ENCODE measurements at places on chromosomes 3 and 15.

GRCh38 chr15:41281236-41281635 lies 50.2 kb downstream of the CHP1 start:
- no peak for DNase-seq

DNA sequence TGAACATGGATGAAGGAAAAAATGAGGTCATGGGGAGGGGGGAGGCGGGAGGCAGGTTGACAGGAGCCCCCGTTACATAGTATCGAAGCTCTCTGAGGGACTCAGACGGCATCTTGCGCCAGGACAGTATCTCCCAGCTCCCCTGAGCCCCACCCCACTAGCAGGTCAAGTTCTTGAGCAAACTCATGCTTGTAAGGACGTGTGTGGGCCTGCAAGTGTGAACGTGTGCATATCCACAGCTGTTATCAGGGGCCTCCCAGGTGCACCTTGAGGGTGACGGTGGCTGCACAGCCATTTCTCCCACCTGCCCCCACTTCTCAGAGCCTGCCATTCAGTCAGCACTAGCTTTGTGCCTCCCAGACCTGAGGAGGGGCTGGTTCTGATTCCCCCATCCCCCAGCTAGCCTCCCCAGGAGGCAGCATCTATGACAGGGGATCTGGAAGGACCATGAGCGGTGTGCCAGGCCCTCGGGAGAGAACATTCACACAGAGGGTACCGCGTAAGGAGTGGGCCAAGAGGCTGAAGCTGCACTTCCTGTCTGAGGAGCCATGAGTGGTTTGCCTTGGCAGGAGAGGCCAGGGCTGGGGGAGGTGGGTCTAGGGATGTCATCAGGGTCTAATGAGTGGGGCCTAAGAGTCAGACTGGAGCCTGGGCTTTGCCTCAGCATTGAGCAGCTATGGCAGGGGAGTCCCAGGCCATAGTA lies 2.9 kb downstream of the SEMA3F start:
- DNase-seq = no peak

DNA sequence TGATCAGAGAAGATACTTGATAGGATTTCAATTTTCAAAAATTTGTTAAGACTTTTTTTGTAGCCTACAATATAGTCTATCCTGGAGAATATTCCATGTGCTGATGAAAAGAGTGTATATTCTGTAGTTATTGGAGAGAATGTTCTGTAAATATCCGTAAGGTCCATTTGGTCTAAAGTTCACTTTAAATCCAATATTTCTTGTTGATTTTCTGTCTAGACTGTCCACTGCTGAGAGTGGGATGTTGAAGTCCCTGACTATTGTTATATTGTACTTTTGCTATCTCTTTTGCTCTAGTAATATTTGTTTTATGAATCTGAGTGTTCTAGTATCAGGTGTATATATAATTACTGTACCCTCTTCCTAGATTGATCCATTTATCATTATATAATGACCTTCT lies 406.2 kb upstream of the CNTN4 start:
- no peak for DNase-seq

GRCh38 chr15:44729408-44730127 lies 6.8 kb upstream of the TRIM69 start:
- peak; percentile 56 for DNase-seq

- DNase-seq = no peak
These were observed 134.8 kb upstream of the IGF1R start for GRCh38 chr15:98513428-98513986.

GRCh38 chr3:39106851-39107387 lies 508 bp downstream of the GORASP1 start:
- peak; percentile 74 for DNase-seq

DNA sequence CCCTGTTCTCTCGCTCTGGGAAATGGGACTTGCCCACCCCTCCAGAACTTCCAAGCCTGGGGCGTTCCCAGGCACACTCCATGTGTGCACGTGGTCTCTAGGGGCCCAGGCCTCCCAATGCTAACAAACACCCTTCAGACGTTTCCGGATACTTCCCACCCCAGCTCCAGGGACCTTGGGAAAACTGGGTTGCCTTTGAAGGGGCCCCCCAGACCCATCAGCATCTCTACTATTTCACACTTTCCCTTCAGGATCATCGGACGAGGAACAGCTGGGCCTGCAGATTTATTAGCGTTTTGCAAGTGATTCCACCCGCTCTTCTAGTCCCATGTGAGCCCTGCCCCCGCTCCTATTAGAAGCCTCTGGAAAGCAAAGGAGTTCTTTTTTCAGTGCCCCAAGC lies 63.2 kb downstream of the MAGEF1 start:
- peak; percentile 62 for DNase-seq

- DNase-seq = no peak
These were observed 48.0 kb upstream of the C15orf39 start for GRCh38 chr15:75153565-75154276.

DNA sequence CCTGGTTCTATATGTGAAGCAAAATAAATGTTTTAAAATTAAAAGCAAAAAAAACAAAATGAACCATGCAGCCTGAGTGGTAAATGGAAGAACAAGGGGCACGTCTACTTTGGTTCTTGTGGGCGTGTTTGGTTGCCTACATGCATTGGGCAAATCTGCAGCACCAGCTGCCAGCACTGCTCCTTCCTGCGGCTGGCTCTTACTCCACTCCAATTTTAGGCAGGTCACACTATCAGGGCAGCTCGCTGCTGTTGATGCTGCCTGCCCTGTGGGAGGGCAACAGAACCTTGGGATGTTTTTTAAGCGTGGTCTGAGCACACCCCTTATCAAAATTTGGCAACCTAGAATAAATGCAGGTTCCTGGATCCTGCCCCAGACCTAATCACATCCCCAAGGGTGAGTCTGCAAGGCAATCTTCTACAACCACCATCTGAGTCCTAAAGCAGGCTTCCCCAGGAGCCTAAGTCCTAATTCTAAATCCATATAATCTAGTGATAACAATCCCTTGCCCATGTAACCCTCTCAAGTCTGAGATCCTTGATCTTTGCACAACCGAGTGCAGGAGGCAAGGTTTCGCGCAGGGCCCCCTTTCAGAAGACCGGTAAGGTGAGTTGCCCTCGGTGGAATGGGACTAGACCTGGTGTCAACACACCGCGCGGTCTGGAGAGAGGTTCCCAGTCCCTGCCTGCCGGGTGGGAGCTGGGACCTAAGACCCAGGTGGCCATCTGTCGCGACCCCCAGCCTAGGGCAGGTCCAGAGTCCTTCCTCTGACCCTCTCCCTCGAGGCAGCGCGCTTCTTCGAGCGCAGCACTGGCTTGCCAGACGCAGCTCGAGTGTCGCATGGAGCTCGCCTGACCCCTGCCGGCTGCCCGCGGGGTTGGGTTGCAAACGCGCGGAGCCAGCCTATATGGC lies 15.9 kb downstream of the IVD start:
- peak; percentile 74 for DNase-seq

DNA sequence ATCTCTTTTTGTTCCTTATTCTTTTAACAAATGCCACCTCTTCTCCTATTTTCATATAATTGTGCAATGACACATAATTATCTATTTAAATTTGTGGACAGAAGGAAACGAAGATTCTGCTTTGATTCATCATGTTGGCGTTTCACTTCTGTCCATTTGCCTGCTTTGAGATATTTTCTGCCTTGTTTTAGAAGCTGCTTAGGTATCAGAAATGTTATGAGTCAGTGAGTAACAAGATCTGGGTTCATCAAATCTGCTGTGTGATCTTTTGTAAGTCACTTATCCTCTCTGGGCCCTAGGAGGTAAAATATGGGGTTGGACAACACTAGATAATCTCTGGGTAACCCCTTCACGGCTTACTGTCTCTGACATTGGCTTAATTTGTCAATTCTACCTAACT lies 7.3 kb upstream of the MINDY4B start:
- DNase-seq = no peak

DNA sequence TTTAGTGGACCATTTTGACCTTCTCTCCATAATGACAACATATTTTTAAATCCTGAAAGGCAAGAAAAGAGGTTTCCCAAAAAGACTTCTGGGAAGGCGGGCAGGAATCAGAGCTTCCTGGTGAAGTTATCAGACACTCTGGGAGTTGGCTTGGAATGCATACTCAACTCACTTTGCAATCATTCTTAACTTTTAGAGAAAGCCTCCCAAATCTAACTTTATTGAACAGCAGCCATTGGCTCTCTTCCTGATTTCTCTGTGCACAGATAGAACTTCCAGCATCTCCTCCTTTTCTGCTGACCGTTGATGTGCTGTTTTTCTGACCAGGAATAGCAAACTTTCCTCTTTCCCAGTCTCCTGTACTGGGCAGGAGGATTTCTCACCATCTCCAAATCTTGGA lies 44.6 kb downstream of the PLCL2 start:
- DNase-seq = no peak

DNA sequence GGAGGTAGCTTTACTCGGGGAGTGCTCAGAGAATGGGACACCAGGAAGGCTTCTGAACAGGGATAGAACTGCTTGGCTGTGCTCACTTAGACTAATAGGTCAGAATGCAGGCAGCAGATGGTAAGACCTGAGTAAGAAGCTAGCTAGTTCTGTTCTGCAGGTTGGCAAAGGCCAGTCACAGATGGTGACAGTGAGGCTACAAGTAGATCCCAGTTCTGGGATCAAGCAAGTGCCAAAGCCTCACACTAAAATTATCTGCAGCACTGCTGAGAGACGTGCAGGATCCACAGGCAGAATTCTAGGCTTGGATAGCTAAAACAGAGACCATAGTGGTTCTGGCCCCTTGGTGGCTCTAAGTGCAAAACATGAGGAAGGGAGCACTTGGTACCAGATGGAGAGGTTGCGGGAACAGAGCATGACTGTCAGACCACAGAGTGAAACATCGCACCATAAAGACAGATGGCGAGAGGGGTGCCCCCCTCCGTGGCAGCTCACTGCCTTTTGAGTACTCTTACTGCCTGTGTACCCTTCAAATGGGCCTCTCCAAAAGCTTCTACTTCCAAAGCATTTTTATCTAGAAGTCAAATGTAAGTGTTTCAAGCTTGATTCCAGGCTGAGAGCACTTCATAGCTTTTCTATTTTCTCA lies 3.6 kb upstream of the GLCE start:
- no peak for DNase-seq

DNA sequence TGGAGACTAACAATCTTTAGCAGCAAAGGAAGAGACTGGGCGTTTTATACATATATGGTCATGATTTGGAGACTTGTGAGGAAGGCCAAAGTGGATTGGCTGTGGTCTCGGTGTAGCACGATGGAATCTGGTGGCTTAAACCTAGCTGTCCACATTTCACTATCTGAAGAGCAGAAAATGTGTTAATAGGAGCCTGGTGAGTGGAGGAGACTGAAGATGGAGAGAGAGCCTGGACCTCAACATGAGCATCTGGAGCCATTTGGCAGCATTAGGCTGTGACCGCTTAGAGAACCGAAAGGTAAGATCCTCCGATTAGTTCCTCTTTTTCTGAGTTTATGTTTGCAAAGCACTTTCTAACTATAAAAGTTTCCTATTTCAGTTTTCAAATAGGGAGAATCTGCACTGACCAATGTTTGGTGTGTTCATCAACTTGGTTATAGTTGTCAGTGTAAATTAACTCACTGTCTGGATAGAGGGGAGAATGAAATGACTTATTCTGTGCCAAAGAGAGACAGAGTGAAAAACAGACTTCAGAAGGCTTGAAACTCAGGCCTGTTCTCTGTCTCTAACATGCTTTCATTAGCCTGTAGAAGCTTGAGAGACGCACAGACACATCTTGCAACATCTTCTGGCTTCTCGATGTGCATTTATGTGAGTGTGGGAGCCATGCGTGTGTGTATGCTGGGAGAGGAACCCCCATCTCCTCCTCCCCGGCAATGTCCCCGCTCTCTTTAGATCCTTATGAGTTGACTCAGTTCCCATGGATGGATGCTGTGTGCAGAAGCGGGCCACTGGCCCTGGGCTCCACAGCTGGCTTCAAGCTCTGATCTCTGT lies 244.7 kb upstream of the TBL1XR1 start:
- no peak for DNase-seq

GRCh38 chr15:61137105-61137792 lies 91.9 kb downstream of the RORA start:
- no peak for DNase-seq

DNA sequence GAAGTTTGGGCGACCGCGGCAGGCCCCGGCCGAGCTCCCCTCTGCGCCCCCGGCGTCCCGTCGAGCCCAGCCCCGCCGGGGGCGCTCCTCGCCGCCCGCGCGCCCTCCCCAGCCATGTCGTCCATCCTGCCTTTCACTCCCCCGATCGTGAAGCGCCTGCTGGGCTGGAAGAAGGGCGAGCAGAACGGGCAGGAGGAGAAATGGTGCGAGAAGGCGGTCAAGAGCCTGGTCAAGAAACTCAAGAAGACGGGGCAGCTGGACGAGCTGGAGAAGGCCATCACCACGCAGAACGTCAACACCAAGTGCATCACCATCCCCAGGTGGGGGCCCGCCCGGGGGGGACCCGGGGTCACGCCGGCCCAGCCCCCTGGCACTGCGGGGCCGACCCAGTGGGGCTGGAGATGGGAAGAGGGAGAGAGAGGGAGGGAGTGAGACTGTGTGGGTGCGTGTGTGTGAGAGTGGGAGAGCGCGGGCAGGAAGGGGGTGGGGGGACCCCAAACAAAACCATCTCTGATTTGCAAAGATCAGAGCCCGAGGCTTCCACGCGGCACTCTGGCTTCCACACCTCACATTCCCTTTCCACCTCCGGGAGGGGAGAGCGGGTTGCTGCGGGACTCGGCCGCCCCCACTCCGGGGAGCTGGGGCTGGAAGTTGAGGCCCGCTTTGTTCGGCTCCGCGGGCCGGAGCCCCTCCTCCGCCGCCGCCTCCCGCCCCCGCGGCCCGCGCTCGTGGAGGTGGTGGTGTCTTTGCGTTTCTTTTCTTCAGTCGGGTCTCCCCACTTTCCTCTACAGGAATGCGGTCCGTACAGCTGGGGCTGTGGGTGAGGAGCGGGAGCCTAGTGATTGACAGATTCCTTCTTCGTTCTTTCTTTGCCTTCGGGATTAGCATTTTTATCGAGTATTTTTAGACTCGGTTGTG lies 898 bp downstream of the SMAD3 start:
- DNase-seq = peak; percentile 59

GRCh38 chr3:114408736-114409670 lies 115.2 kb downstream of the TIGIT start:
- DNase-seq = no peak

DNA sequence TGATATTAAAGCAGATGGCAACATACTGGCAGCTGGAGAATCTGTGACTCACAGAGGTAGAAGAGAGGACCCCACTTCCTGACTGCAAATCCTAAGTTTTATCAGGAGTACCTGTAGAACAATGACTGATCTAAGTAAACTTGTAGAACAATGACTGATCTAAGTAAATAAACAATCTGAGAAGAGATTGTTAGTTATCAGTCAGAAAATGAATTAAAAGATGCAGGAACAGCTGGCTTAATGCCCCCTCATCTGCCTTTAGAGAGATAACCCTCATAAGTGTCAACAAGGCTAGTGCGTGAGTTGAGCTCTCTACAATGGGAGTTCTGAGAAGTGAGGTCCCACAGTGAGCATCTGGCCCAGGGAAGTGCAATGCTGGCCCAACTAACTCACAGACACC lies 14.6 kb downstream of the ACAD11 start:
- DNase-seq = no peak

- DNase-seq = no peak
These were observed 131.0 kb downstream of the GABRG3 start for GRCh38 chr15:27101982-27102381.

GRCh38 chr15:66080717-66081398 lies 172.7 kb downstream of the MEGF11 start:
- DNase-seq = no peak

- no peak for DNase-seq
These were observed 63.5 kb downstream of the EPHB1 start for GRCh38 chr3:134858441-134859035.

All from left hindlimb (tissue), 1 donor.